Naive thymus-derived CD4-positive, alpha-beta T cell (primary cell): ENCODE measurements at places on chromosomes 16 and 17.

- no peak for DNase-seq
These were observed 51.7 kb downstream of the RPH3AL start for GRCh38 chr17:300881-301280.

GRCh38 chr17:78895322-78895721, 7.7 kb downstream of the CEP295NL start:
- no peak for DNase-seq

GRCh38 chr17:29611351-29612093, 11.2 kb downstream of the CORO6 start:
- no peak for DNase-seq

- no peak for DNase-seq
These were observed 38.5 kb downstream of the PIGL start for GRCh38 chr17:16255481-16255921.

- DNase-seq: no peak
These were observed 912 bp downstream of the COQ7 start for GRCh38 chr16:19068237-19068815.

GRCh38 chr17:10843811-10844210, 5.9 kb upstream of the PIRT start:
- DNase-seq: no peak

GRCh38 chr16:2438121-2438520, 8.9 kb downstream of the CCNF start:
- DNase-seq: no peak

DNA sequence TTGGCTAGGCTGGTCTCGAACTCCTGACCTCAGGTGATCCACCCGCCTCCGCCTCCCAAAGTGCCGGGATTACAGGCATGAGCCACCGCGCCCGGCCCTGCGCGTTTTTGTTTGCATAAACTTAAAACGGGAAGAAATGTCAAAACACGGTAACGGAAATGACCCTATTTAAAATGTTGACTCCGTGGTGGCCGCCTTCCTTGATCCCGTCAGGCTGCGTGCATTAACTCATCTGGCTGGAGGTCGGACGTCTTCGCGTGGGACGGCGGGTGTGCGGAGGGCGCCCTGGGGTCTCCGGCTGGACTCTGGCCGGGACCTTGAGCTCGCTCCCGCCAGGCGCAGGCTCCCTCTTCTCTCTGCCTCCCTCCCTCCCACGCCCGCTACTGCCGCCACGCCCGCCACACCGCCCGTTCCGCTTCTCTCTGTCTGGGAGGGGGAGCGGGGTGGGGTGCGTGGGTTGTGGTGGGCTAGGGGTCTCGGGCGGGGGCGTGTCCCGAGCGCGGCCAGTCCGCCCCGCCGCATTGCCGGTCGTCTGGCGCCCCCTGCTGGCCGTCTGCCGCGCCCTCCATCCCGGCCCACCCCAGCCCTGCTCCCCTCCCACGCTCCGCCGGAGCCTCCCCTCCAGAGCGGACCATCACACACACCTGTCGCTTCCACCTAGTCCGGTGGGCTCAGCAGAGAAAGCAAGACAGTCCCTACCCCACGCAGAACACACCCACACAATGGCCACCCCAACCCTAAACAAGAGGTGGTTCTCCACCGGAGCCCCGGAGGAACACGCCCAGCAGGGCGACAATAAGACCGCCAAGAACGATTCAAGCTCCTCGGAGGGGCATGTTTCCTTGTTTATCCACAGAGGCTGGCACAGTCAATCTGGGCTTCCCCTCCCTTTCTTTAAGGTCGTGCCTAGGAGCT, 1.2 kb upstream of the CCDC42 start:
- peak; percentile 70 for DNase-seq

DNA sequence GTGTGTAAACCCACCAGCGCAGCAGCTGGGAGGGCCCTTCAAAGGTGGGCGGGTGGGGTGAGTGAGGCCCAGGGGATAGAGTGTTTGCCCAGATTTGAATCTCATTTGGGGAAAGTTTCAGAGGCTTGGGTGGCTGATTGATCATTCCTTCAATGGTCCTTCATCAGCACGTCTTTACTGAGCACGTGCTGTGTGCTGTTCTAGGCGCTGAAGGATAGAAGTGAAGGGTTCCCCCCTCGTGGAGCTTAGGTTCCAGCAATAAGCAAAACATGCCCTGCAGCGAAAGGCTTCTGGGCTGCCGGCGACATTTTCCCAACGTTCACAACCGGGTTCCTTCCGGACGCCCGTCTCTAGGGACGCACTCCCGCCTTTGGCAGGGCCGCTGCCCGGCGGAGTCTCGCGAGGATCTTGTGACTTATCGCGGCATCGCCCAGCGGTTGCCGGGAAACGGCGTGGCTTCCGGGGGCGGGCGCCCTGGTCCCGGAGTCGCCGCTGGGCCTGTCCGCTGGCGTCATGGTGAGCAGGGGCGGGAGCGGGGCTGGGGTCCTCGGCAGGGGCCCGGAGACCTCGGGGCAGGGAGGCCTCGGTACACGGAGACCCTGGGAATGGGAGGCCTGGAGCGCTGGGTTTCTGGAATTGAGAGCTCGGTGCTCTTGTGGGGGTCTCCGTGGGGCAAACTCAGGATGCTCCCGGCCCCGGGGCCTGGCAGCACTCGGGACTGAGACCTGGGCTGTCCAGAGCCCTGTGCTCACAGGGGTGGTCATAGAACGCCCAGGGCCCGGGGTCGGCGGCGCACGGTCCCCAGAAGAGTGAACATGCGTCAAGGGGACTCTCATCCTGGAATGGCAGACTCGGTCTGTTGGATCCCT, 3.2 kb upstream of the DBNDD1 start:
- DNase-seq: peak; percentile 72

GRCh38 chr17:62134397-62134796, 69.3 kb upstream of the MED13 start:
- DNase-seq: no peak

DNA sequence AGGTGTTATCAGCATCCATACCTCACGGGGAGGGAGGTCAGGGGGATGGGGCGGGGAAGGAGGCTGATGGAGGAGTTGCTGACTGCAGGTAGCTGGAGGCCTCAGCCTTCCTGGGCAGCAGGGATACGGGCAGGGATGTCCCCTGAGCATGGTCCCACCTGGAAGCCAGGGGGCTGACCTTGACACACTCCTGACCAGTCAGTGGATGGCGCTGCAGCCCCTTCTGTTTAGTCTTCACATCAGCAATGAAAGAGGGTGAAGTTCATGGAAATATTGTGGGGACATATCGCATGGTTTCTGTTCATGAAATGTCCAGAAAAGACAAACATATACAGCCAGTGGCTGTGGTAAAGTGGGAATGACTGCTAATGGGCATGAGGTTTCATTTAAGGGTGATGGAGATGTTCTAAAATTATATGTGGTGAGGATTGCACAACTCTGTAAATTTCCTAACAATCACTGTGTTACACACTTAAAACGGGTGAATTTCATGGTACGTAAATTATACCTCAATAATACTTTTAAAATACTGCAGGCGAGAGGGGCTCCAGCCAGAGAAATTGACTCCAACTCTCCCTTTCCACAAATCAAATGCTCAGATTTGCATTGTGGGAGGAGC, 489.6 kb downstream of the CDH13 start:
- no peak for DNase-seq

- DNase-seq: peak; percentile 15
These were observed 39.0 kb downstream of the ADCY9 start for GRCh38 chr16:4077174-4077649.

GRCh38 chr17:21090902-21091618, 35.7 kb upstream of the DHRS7B start:
- DNase-seq: no peak

- no peak for DNase-seq
These were observed 7.0 kb upstream of the MYH2 start for GRCh38 chr17:10556301-10557005.

GRCh38 chr17:75088465-75089417, 987 bp downstream of the SLC16A5 start:
- DNase-seq: no peak

- no peak for DNase-seq
These were observed 147.4 kb upstream of the IRX5 start for GRCh38 chr16:54783226-54783625.

DNA sequence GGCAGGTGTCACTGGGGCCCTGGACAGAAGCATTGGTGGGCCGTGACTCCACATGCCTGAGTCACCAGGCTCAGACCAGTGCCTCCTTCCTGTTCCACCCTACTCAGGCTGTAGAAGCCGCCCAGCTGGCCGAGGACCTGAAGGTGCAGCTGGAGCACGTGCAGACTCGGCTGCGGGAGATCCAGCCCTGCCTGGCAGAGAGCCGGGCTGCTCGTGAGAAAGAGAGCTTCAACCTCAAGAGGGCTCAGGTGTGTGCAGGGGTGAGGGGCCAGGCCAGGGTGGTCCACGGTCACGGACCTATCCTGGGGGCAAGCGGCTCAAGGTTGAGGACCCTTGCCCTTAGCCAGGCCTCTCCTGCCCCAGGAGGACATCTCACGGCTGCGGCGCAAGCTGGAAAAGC, 9.6 kb downstream of the RNF40 start:
- DNase-seq: no peak

- no peak for DNase-seq
These were observed 1.8 kb downstream of the CD300C start for GRCh38 chr17:74543891-74544760.

- DNase-seq: no peak
These were observed 27.2 kb downstream of the MAP2K4 start for GRCh38 chr17:12047681-12048376.

DNA sequence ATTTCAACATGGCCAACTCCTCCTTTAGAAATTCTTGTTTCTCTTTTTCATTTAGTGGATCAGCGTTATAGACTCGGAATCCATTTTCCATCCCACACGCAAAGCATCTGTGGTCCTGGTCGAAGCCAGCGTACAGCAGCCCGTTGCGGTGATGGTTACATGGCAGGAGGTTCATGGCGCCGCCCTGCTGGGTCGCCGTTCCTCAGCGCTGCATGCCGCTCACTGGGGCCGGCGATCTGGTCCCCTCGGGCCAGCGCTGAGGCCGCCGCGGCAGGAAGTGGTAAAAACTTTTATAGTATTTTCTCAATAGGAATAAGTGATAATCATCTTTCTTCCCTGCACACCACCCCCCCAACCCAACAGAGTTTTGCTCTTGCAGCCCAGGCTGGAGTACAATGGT, 29.9 kb upstream of the RHOT1 start:
- no peak for DNase-seq

DNA sequence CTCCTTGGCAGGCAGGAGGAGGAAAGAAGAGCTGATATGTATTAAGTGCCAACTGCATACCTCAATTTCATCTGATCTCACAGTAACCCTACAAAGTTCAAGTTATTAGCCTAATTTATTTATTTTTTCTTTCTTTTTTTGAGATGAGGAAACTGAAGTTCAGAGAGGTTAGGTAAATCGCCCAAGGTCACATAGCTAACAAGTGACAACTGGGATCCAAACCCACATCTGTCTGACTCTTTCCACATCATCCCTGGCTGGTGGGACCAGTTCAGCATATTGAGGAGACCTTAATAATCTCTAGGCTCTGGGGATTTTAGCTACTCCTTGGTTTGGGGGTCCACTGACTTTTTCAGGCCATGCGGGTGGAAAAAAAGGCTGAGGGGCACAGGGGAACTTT, 60.9 kb downstream of the CYB5B start:
- no peak for DNase-seq

- DNase-seq: no peak
These were observed 158.5 kb downstream of the PPM1E start for GRCh38 chr17:58913971-58914769.
